Hair follicular keratinocyte (primary cell): ENCODE measurements at places on chromosomes 11 and 22. TPM values are rescaled to one million over a fixed set of nuclear protein-coding genes. Genes with fewer than 3 reads are reported as not detected.

The ANO5 gene
- total RNA-seq = not detected in 2 replicates

The APOBEC3B gene
- 2.0 and 2.6 TPM in 2 replicates for total RNA-seq

The KCTD14 gene
- total RNA-seq = 16.0 and 16.9 TPM in 2 replicates

The PATZ1 gene
- total RNA-seq = 9.8 and 12.7 TPM in 2 replicates

The TRIM6 gene
- total RNA-seq = 2.7 and 2.8 TPM in 2 replicates

The OSBP2 gene
- 9.0 and 18.6 TPM in 2 replicates for total RNA-seq

The PARVA gene
- 17.7 and 23.0 TPM in 2 replicates for total RNA-seq

The PDE2A gene
- total RNA-seq = 1.5 and 3.9 TPM in 2 replicates

The ZNF74 gene
- 11.0 and 18.9 TPM in 2 replicates for total RNA-seq

The CYTH4 gene
- 0.08 TPM in 1 of 2 replicates, not detected in the other for total RNA-seq

The PLAAT4 gene
- total RNA-seq = not detected in 2 replicates

The CD3D gene
- total RNA-seq = not detected in 2 replicates
